ENCODE measurements at places on chromosomes 5 and 9.

GRCh38 chr9:136345281-136346156, 18.0 kb downstream of the DNLZ start:
- no peak for DNase-seq

DNA sequence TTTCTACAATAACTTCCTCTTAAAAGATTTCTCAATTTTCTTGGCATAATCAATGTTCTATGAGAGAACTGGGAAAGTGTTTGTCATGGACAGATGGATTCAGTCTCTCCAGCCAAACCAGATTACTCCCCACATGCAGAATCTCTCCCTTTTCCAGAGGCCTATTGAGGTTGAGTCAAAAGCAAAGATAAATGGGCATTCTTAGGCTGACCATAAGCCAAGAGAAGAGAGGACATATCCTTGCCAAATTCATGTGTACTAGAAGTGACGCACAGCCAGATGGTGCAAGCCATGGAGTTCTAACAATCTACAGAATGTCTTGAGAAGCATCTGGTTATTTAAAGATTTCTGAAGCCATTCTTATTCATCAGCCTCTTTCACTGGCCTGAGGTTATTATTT, 2115.0 kb downstream of the MAT2B start:
- DNase-seq, result no peak

- no peak for DNase-seq
These were observed 62.3 kb downstream of the GTF3C4 start for GRCh38 chr9:132732326-132733259.

GRCh38 chr5:143065996-143066522, 295.9 kb downstream of the ARHGAP26 start:
- DNase-seq, result no peak

- no peak for DNase-seq
These were observed 32.2 kb downstream of the APTX start for GRCh38 chr9:32969270-32969669.

DNA sequence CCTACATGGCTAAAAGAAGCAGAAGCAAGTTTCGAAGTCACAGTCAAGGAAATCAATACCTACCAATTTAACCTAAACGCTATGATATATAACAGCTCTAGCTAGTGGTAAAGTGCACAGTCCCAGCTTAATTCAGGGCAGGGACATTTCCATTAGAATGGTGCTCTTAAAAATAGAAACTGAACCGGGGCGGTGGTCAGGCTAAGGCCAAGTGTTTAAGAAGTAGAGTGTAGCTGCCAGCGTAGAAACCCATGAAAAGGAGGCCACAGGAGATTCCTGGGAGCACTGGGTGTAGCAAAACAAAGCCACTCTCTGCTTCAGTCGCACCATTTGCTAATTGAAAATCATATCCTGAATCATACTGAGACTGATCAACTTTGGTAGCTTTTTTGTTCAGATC, 28.8 kb downstream of the PPIC start:
- DNase-seq, result no peak

- no peak for DNase-seq
These were observed 17.2 kb upstream of the SIL1 start for GRCh38 chr5:139215107-139215975.

- DNase-seq, result peak; percentile 83
These were observed 22.0 kb upstream of the MAPK9 start for GRCh38 chr5:180313677-180314505.

DNA sequence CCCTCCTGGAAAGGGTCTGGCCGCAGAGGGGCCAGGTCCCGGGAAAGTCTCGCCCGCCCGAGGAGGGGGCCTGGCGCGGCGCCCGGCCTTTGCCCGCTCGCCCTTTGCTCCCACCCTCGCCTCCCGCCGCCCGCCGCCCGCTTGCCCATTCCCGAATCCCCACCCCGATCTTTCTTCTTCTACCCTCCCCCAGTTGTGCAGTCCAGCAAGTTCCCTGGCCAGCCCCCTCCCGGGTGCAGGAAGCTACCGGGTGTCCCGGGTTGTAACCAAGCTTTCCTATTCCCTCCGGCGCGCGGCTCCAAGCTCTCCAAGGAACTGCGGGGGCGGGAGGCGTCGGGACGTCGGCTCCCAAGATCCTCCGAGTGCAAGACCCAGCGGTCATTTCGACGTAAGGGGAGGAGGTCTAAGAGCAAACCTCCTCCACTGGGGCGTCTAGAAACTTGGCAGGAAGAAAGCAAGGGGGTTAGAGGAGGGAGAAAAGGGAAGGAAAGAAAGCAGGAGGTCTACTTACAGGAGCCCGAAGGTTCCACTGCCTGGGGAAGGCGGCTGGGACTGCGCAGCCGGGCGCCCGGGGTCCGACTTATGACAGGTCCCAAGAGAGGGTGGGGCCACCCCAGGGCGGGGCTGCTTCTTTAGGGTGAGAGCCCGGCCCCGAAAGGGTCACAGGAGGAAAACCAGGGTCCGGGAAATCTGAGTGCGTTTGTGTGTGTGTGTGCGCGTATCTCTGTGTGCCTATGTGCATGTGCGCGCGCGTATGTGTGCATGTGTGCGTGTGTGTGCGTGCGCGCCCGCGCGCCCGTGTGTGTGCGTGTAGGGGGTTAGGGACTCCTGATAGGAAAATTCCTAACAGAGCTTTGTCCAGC, at the start of gene PTGR1:
TSS of gene PTGR1 (minus strand) at position 556 of the 863 bp plus-strand sequence. CDS start 2,225 bp downstream, outside the sequence.
- DNase-seq, result peak; percentile 35

DNA sequence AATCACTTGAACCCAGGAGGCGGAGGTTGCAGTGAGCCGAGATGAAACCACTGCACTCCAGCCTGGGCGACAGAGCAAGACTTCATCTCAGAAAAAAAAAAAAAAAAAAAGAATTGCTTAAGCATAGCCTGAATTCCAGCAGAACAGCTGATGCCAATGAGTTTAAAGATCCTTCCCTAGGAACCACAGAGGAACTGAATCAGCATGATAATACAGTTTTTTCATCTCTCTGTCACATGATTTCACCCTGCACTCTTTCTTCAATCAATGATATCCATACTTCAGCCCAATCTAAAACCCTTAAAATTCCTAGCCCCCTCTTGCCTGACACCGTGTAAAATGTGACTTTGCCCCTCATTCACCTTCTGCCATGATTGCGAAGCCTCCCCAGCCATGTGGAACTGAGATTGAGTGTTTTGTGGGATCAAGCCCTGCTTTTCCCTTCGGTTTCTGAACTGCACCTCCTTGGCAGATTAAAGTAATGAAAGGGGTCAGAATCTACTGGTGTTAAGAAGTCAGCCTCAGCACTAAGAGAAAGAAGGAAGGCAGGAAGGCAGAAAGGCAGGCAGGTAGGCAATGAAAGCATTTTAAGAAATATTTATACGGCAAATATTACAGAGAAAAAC, 20.9 kb upstream of the DMXL1 start:
- DNase-seq, result no peak

GRCh38 chr9:108363311-108363710, 492.5 kb downstream of the ACTL7B start:
- no peak for DNase-seq

GRCh38 chr9:132040246-132040645, 39.4 kb downstream of the MED27 start:
- DNase-seq, result no peak

GRCh38 chr9:73172901-73173215, 21.2 kb downstream of the ANXA1 start:
- DNase-seq, result no peak

DNA sequence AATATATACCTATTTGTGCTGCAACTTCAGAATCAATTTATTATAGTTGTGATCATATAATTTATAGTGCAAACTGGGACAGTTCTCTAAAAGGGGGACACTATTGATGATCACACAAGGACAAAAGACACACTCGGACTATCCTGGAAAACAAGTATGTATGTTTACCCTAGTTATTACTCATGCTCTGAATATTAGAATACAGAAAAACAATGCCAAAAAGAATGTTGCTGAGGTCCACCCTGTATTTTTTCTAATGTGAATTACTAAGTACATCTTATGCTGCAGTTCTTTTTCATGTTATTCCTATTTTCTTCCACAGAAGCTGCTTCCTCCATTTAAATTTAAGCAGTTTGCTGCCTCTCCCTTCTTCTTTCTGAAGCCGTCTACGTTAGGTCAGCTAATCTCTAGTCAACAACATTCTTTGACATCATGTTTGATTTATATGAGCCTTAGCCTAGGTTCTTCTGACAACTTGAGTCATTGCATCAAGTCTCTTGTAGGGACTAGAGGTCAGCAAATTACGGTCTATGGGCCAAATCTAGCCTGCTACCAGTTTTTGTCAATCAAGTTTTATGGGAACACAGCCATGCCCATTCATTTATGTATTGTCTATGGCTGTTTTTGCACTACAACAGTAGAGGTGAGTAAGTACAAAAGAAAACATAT, 40.1 kb upstream of the PPP3R2 start:
- DNase-seq, result no peak

DNA sequence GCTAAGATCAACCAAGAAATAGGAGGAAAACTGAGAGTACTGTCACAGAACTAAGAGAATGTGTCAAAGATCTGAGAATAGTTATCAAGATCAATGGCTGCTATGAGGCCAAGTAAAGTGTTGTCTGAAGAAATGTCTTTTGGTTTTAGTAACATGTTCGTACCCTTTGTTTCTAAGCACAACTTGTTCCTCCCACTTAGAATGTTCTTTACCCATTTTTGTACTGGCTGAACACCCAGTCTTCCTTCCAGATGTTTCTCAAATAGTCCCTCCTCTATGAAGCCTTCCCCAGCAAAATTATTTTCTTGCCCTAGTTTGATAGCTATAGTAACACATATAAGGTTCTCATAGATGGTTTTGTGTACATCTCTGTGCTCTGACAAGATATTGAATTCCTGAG, 191.5 kb downstream of the WDR70 start:
- no peak for DNase-seq

GRCh38 chr9:114905170-114905940, 25.0 kb downstream of the TNFSF8 start:
- DNase-seq, result no peak

DNA sequence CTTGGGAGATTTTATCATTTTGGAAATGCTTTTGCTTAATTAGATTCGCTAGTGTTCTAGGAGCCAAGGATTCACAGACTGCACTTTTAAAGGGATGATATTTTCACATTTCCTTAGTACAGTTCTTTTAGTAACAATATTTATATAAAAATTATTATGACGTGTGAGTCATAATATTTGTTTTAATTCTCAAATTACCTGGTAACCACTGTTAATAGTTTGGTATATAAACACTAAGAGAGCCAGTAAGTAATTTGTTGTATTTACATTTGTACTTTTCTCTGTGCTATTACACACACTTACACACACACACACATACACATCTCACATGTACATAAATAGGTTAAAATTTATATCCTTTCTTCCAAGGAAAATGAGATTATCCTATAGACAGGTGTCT, 58.8 kb upstream of the RAD23B start:
- DNase-seq, result no peak

DNA sequence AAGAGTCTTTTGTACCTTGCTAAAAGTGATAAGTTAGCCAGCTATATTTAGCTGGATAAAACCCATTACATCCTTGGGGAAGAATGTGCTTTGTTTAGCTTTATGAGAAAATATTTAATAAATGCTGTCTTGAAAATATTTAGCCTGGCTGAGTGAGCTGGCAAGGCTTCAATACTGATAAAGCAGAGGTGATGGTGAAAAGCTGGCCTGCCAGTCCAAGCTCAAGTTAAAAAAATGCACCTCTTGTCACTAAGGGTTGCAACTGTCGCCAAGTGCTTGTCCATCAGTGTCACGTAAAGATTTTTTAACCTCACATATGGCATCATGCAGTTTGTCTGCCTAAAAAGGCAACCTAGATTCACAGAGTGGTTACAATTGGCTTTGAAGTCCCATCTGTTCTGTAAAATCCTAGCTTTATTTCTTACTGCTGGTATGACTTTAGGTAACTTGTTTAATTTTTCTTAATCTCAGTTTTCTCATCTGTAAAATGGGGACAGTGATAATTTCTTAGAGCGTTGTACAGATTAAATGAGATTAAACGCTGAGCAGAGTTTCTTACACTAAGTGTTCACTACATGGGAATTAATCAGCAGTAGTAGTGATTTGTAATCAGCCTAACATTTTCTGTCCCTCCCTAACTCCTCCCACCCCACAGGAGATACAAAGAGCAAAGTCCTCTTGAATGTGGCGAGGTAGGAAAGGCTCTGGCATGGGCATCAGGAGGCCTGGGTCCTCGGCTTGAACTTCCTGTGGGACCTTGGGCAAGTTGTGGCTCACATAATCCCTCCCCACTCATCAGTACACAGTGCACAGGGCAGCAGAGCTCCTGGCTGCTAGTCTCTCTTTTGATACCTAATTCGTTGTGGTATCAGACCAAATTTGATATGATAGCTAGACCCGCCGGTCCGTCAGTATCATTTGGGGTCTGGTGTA, 48.7 kb downstream of the PIK3R1 start:
- DNase-seq, result no peak

- DNase-seq, result no peak
These were observed 22.9 kb downstream of the LIFR start for GRCh38 chr5:38533286-38534155.

DNA sequence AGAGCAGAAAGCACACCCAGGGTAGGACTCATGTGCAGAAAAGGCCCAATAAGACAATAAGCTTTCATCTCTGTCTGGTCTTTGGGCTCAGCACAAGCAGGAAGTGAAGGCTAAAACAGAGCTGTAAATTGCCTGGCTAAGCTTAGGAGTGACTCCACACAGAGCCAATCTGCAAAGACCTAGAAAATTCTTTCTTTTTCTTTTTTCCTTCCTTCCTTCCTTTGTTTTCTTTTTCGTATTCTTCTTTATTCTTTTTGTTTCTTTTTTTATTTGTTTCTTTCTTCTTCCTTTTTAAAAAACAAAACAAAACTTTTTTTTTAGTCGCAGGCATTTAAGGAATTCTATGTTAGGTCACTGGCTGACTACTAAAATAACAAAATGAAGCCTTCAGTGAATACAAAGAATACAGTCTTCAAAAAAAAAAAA, 12.2 kb downstream of the SLC35A4 start:
- no peak for DNase-seq

DNA sequence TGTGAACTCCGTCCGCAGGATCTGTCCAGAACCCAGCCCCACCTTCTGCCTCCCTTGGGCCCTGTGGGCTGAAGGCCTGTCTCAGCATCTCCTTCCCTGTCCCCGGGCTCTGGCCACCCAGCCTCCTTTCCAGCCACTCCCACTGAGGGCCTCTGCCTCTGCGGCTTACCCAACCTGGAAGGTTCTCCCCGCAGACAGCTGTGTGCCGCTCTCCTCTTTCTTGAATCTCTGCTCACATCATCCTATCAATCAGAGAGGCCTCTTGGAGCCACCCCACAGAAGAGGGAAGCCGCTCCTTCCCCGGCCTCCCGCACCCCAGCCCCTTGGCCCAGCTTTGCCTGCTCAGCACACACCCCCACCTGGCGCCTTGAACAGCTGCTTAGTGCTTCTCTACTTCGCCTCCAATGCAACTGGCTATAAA, 81.5 kb upstream of the UNC5A start:
- no peak for DNase-seq
